Activated T-cell treated with anti-CD3 and anti-CD28 coated beads, Interleukin-2, amount 50 U/mL, for 72 hours (primary cell): ENCODE measurements at places on chromosomes 11 and 22. TPM values are rescaled to one million over a fixed set of nuclear protein-coding genes. Genes with fewer than 3 reads are reported as not detected.

GRCh38 chr22:40638261-40638660 is 1.7 kb upstream of the MRTFA start:
- DNase-seq: no peak

- no peak for DNase-seq
Measured at GRCh38 chr11:67441731-67442351, 1.4 kb downstream of the CORO1B start.

DNA sequence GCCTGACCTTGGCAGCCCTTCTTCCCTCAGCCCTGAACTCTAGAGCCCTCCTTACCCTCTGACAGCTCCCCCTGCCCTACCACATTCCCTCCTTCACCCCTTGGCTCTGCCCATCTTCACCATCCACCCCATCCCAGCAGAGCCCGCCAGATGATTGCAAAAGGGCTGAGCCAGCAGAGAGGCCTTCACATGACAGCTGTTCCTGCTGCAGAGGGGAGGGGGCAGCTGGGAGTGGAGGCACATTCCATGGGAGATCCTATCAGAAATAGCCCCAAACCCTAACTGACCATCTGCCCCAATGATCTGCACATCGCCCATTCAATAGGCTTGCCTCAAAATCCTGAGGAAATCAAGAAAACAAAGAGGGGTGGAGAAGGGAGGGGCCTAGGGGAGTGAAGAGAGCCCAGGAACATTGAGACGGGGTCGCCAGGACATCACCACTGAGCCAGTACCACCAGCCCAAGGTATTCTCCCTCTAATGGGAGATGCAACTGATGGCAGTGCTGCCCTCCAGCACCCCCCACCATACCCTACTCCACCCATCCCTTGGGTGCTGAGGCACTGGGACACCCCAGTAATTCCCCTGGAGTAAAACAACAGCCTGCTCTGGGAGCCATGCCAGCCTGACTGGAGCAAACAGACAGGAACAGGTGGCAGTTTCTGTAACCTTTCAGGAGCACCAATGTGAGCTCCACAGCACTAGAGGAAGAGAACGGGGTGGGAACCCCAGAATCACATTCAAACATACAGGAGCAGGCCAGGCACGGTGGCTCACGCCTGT is 8.0 kb upstream of the AHNAK start:
- DNase-seq: no peak

- no peak for DNase-seq
Measured at GRCh38 chr11:13576995-13577394, 81.2 kb upstream of the PTH start.

DNA sequence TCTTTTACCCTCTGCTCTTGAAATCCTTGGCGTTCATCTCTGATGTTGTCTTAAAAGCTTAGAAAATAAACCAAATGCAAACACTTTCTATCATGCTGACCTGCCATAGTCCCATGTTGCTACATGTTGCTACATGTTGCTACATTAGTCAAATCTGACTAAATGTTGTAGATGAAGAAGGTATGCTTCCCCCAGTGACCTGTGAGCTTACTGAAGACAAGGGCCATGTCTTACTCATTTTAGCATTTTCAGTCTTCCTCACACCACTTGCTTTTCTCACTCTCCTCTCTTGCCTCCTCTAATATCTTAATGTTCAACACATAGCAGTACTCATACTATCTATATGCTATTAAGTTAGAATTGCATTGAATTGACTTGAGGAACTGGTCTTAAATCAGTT is 346.4 kb upstream of the MTNR1B start:
- DNase-seq: no peak

DNA sequence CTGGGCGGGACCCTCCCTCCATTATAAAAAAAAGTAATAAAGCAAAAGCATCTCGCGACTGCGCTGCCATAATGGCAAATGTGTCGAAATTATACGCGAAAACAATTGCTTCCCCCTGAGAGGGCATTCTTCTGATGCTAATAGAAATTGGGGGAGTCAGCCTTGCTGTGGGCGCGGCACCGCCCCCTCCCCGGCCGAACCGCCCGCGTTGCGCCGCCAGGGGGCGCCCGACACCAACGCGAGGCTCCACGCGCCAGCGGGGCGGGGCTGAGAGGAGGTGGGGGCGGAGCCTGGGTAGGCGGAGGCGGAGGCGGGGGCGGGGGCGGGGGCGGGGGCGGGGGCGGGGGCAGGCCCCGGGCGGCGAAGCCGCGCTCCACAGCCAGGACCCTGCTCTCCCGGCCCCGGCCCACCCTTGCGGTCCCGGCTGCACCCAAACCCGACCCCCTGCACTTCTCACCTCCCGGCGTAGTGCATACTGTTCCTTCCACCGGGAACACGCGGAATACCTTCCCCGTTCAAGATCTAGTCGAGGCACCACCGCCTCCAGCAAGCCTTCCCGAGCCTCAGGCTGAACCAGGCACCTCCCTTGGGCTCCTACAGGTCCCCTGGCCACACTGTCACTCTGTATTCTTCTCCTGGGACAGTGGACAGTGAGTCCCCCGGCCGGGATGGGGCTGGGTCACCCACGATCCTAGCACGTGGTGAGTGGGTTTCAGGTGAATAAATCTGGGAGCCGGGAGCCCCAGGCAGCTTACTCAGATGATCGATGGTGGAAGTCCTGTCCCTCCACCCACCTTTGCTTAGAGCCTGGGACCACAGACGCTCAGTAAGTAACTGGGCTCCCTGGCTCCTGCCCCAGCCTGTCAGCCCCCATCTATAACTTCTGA is 15.5 kb upstream of the UPK3A start:
- DNase-seq: peak; percentile 81

DNA sequence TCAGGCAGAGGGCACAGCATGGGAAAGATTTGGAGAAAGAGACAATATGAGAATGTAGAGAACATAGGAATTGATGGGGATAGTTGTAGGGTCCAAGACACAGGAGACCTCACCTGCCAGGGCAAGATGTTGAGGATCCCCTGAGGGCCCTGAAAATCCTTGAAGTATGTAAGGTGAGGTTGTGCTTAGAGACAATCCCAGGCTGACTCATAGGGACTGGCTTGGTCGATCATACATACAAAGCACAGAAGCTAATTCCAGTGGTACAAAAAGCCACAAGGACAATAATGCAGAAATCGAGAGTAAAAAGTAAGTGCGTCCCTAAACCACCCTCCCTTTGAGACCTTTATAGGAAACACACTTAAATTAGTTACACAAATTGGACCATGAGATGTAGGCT is 468.2 kb downstream of the MIAT start:
- DNase-seq: no peak

GRCh38 chr11:14202251-14203196 is 156.5 kb downstream of the RRAS2 start:
- DNase-seq: no peak

- no peak for DNase-seq
Measured at GRCh38 chr11:69173331-69173730, 17.6 kb downstream of the SMIM38 start.

DNA sequence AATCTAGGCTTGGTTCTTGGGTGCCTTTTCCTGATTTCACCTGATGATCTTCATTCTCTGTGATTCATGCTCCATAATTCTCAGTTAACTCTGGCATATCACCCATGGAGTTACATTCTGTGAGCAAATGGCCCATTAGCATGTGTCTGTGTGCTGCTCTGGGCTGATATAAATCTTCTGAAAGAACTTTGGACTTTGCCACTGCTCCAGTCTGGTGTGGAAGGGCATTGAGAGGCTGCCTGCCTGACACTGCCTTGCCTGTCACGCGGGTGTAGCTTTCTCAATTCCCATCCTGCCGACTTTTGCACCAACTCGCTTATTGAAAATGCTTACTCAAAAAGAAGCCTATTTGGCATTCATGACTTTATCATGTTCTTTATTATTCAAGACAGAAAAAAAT is 42.2 kb downstream of the FAT3 start:
- no peak for DNase-seq

- DNase-seq: no peak
Measured at GRCh38 chr11:43942662-43943371, 380 bp downstream of the C11orf96 start.

DNA sequence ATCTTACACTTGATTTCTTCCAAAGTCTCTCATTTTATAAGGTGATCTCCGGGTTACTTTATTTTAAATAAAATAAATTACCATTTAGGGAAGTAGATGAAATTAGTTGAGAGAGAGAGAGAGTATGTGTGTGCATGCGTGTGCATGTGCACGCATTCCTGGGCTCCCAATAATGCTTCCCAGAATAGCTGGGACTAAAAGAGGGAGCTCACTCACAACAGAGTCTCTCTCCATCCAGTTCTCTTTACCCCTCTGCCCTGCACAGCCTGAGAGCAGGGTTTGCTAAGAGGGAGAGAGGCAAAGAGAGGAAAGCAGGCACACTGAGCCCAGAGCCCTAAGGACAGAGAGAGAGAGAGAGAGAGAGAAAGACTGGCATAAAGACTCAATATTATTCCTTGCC is 11.3 kb upstream of the TRIM44 start:
- no peak for DNase-seq

GRCh38 chr22:46070803-46071450 is 79.4 kb upstream of the PPARA start:
- DNase-seq: peak; percentile 53

GRCh38 chr22:17057959-17058814 is 26.6 kb upstream of the IL17RA start:
- peak; percentile 45 for DNase-seq

GRCh38 chr11:74072721-74073120 is 63.8 kb upstream of the UCP3 start:
- no peak for DNase-seq

DNA sequence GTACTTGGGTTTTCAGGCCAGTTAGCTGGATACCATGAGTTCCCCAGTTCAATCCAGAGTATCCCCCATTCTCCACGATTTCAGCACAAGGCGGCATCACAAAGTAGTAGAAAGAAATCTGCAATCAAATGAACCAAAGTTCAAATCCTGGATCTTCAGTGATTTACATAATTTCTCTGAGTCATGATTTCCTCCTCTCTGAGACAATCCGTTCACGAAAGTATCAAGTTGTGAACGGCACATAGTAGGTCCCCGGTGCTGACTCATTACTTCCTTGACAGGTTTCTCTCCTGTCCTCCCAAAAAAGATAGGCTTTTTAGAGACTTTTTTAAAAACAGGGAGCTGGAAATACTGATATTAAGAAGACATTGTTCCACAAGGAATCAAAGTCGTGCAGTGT is 69.1 kb upstream of the AKIP1 start:
- no peak for DNase-seq

DNA sequence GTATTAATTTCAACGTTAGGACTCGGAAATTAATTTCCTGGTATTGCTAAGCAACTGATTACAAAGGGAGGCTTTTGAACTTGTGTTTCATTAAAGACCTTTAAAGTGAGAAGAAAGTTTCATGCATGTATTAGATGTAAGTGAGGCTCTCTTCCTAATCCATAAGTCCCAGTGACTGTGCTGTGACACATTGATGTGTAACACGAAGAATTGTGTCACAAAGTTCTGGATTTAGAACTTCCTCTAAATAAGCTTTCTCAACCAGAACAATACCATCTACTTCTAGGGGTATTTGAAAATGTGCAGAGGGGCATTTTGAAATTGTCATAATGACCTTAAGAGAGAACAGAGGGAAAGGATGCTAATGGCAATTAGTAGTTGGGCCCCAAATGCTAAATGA is 14.4 kb downstream of the DCUN1D5 start:
- DNase-seq: no peak

GRCh38 chr22:29041408-29041807 is 20.2 kb downstream of the C22orf31 start:
- no peak for DNase-seq

DNA sequence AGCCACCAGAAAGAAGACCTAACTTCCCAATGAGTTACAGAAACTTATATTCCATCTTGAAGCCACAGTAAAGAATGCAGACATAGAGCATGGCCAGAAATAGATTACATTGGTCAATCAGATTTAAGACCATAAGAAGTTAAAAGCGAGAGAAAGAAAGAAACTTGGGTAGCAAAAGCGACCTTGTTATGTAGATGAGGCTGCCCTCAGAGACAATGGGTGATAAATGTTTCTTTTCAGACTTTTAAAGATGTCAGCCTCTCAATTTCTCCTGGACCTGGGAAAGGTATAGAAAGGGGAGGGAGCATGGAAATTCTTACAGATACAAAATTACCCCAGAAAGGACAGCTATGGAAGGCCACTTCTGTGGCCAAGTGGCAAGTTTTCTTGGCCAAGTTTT is 732.6 kb upstream of the LUZP2 start:
- no peak for DNase-seq

- no peak for DNase-seq
Measured at GRCh38 chr11:23856654-23857053, 640.2 kb upstream of the LUZP2 start.

DNA sequence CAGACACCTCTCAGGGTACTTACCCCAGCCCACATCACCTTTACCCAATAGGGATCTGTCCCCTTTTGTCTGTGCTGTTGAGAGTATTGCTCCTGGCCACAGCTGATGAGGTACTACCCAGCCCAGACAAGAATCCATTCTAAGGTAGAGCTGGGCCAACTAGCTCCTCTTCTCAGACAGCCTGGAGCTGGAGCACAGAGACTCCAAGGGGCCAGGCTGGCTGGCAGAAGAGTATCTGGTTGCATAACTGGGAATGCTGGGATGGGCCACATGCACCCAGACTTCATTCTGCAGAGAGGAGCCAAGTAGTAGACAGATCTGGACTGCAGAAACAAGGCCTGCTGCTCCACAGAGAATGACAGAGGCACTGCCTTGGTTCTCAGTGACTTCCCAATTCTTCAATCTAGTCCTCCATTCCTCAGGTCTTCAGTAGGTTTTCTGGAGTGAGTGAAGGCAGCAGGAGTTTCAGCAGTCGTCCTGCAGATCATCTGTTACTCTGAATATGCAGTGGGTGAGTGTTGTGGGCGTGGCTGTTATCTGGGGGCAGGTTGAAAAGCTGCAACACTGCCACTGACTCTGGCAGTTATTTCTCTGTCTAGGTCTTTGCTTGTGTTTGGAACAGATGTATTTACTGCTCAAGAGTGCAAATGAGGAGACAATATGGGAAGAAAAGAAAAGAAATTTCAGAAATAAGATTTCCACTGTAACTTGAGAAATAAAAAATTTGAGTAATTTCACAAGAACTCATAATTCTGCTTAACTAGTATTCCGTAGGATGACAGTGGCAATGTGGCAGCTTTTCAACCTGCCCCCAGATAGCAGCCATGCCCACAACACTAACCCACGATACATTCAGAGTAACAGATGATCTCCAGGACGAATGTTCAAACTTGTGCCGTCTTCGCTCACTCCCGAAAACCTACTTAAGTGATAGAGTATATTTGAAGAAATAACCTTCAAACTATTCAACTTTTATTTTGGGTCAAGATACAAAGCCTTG is 34.9 kb downstream of the MAPK1 start:
- no peak for DNase-seq

GRCh38 chr11:90341986-90342385 is 119.1 kb upstream of the CHORDC1 start:
- no peak for DNase-seq

Gene OR51B5
- 0.30 TPM for total RNA-seq

Gene TANGO2
- 35.5 TPM for total RNA-seq

Gene F2
- total RNA-seq: not detected

Gene UPK3A
- total RNA-seq: not detected

Gene MB
- 0.24 TPM for total RNA-seq

Gene TSSC4
- total RNA-seq: 52.2 TPM

Gene SLC6A5
- not detected for total RNA-seq

Gene SEPTIN5
- total RNA-seq: 1.9 TPM

Gene KRTAP5-9
- not detected for total RNA-seq

Gene PTPRCAP
- 119 TPM for total RNA-seq

Gene MICAL2
- total RNA-seq: 322 TPM

Gene RAD9A
- 36.7 TPM for total RNA-seq

Gene CENATAC
- total RNA-seq: 40.1 TPM

Gene C11orf87
- total RNA-seq: not detected
